ENCODE measurements at places on chromosomes 2 and 18. TPM values are rescaled to one million over a fixed set of nuclear protein-coding genes. Genes with fewer than 3 reads are reported as not detected.
A peak's percentile ranks its signal among the peaks of the same experiment; 100 is the strongest.

AUP1 gene
- 93.6 TPM for total RNA-seq

OTX1 gene
- total RNA-seq: 0.13 TPM

LYPD6 gene
- 3.0 TPM for total RNA-seq

ZNF532 gene
- total RNA-seq: 254 TPM

ANTXR1 gene
- total RNA-seq: 37.3 TPM

GALNT13 gene
- 6.7 TPM for total RNA-seq

KCNIP3 gene
- total RNA-seq: 1.5 TPM

TWSG1 gene
- total RNA-seq: 27.4 TPM

DNA sequence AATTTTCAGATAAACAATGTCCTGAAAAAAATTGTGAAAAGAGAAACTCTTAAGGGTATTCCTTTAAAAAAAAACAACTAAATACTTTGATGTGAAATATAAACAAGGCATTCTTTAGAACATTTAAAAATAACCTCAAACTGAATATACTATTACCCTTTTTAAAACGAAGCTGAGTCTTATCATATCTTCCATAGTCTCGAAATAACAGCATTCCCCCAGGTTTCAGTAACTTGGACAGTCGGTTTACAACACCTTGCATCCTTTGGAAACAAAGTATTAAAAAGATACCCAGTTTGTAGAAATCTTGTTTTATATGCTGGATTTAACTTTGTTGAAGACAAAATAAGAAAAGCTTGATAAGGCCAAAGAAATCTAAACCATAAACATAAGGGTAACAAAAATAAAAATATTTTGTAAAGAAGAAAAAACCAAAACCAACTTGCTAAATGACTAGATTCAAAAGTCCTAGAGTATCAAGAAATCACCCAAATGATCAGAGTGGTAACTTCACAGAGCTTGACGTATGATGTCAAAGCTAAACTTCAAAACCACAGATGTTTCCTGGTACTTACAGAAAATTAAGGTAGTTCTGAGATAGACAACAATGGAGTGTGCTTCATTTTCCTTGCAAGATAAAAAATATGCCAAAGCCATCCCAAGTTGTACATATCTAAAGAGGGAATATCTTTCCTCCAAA lies 107.8 kb downstream of the METTL8 start:
- H3K4me3 ChIP-seq: no peak overlapping the region
- H3K4me1 ChIP-seq: peaks cover 10% of the 10 kb centered on the region
- H3K27ac ChIP-seq: no peak overlapping the region
- DNase-seq: no peak

DNA sequence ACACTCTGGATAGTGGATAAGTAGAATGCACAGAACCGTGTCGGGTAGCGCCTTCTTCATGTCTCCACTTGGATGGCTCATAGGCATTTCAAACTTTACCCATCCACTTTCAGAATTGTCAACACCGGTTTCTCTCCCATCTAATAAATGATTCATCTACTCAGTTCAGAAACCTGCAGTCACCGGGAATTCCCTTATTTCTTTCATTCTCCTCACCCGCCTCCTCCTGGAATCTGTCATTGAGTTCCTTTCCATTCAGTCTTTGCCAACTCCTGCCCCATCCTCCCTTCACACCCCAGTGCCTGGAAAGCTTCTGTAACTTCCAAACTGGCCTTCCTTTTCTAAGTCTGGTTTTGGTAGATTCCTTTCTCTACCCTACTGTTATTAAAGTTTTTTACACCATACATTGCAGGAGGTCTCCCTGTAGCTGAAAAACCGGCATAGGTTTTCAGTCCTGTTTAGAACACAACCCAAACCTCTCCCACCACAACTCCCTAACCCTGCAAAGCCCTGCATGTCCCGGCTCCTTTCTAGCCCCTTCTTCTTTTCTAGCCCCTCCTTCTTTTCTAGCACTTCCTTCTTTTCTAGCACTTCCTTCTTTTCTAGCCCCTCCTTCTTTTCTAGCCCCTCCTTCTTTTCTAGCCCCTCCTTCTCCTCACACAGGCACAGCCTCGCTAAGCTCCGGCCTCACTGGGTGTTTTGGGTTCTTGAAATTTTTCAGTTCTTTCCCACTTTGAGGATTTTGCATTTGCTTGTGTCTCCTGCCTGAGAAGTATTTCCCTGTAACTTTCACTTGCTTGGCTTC lies 133.9 kb upstream of the KLHL14 start:
- H3K27ac ChIP-seq: no peak overlapping the region
- no peaks in the 10 kb centered on the region for H3K36me3 ChIP-seq
- DNase-seq: no peak
- H3K4me3 ChIP-seq: no peak overlapping the region

DNA sequence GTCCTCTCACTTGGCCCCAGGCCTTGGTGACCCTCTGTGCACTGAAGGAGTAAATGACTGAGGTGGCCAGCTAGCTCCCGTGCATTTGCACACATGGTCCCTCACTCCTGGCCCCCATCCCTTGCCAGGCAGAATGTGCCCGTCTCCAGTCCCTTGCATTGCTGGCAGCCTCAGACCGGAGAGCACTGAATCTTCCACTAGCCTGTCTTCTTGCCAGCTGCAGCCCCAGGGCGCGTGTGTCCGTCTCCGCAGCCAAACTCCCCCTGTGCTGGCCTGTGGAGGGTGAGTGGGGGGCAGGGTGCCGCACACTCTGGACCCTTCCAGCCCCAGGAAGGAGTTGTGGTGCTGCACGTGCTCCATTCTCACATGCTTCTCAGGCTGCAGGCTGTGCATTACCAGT lies 35.9 kb downstream of the INPP4A start:
- H3K27me3 ChIP-seq: no peaks in the 10 kb centered on the region
- DNase-seq: no peak
- H3K36me3 ChIP-seq: peaks cover 4% of the 10 kb centered on the region
- H3K4me1 ChIP-seq: no peaks in the 10 kb centered on the region
- no peak overlapping the region for H3K4me3 ChIP-seq

DNA sequence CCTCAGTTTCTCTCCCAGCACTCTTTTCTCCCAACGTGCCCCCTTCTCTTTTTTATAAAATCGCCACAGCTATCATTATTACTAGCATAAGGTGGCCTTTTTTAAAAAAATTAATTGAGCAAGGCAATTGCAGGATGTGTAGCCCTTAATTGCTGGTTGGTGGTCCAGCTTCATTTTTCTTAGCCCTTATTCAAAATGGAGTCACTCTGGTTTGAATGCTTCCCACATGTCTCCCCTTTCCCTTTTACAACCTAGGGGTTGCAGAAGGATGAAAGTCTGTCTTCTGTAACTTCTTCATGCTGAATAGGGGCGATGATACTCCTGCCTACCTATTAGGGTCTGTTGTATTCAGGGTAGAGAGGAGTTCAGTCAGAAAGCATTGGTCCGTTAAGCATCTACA lies 36.6 kb upstream of the PROKR1 start:
- no peak overlapping the region for H3K4me3 ChIP-seq
- no peak for DNase-seq
- no peaks in the 10 kb centered on the region for H3K27me3 ChIP-seq
- H3K36me3 ChIP-seq: peaks cover 14% of the 10 kb centered on the region
- no peaks in the 10 kb centered on the region for H3K4me1 ChIP-seq

GRCh38 chr2:219252084-219252483 lies 959 bp upstream of the TUBA4B start:
- H3K27ac ChIP-seq: no peak overlapping the region
- H3K27me3 ChIP-seq: peaks cover 21% of the 10 kb centered on the region
- no peak for DNase-seq
- H3K4me3 ChIP-seq: peak overlapping the region; percentile 88
- peaks cover 3% of the 10 kb centered on the region for H3K4me1 ChIP-seq
- peaks cover 23% of the 10 kb centered on the region for H3K36me3 ChIP-seq

GRCh38 chr2:178990533-178991241 lies 59.2 kb downstream of the CCDC141 start:
- no peak for DNase-seq
- peaks cover 18% of the 10 kb centered on the region for H3K36me3 ChIP-seq
- no peaks in the 10 kb centered on the region for H3K27me3 ChIP-seq
- H3K4me3 ChIP-seq: no peak overlapping the region

DNA sequence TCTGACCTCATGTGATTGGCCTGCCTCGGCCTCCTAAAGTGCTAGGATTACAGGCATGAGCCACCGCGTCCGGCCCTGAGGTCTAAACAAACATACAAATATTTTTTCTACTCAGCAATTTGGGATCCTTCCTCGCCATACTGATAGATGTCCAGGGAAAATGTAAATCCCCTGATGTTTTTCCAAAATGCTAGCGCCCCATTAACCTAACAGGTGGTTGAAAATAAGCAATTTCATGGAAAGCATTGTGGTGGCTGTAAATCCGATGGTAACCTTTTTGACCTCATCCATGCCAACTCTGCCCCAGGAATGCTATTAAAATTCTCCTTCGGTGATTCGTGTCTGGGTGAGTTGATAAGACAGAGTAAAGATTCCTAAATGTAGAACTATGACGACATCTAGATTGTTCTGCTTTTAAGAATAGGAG lies 19.3 kb downstream of the GEMIN6 start:
- H3K36me3 ChIP-seq: peaks cover 10% of the 10 kb centered on the region
- H3K4me3 ChIP-seq: no peak overlapping the region
- no peak for DNase-seq

DNA sequence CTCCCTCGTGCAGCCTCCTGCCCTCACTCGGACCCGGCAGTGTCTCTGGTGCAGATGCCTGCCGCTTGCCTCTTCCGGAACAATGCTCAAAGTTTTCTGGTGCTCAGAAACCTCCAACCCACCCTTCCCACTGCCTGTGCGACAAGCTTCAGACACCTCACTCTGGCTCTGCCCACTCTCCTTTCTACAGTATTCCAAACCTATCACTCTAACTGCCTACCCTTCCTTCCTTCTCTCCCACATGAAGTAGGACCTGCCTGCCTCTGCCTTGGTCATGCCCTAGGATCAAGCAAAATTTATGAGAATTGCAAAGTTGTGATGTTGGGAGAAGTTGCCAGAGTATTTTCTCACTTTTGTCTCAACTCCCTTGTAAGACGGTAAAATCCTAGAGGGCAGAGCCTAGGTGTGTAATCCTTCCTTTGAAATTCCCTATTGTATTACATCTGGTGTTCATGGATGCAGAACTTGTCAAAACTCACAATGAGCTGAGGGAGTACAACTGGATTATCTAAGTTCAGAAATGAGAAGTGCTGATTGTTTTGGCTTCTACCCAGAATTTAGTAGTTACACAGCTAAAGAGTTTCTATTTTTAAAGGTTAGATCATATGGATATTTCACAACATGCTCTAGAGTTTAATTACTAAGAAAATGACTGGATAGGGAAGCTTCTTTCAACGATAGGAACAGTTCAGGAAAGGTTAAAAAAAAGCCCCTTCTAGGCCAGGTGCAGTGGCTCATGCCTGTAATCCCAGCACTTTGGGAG lies 7.2 kb downstream of the NPC1 start:
- H3K4me1 ChIP-seq: peaks cover 3% of the 10 kb centered on the region
- no peak for DNase-seq
- no peaks in the 10 kb centered on the region for H3K27me3 ChIP-seq
- no peak overlapping the region for H3K27ac ChIP-seq
- peaks cover 14% of the 10 kb centered on the region for H3K36me3 ChIP-seq
- no peak overlapping the region for H3K4me3 ChIP-seq

DNA sequence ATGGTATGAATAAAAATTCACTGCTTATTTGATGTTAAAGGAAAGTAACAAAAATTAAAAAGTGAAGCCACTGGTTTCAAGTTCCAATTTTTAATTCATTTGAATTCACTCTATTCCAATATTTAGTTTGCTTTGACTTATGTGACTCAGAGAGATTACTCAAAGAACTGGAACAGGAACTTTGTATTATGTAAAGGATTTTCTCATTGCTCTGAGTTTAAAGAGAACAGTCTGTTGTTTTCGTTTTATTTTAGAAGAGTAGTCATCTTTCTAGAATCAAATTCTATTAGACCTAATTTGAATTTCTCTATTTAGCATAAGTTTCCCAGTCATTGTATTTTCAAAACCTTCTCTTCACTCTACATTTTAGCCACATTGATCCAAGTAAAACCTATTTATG lies 300.1 kb upstream of the SLC8A1 start:
- H3K4me3 ChIP-seq: no peak overlapping the region
- H3K4me1 ChIP-seq: no peaks in the 10 kb centered on the region
- H3K36me3 ChIP-seq: no peaks in the 10 kb centered on the region
- no peaks in the 10 kb centered on the region for H3K27me3 ChIP-seq

GRCh38 chr2:219273937-219274336 lies 5.2 kb upstream of the DNAJB2 start:
- no peak for DNase-seq
- no peak overlapping the region for H3K27ac ChIP-seq
- H3K36me3 ChIP-seq: no peaks in the 10 kb centered on the region
- no peak overlapping the region for H3K4me3 ChIP-seq
- H3K27me3 ChIP-seq: no peaks in the 10 kb centered on the region

DNA sequence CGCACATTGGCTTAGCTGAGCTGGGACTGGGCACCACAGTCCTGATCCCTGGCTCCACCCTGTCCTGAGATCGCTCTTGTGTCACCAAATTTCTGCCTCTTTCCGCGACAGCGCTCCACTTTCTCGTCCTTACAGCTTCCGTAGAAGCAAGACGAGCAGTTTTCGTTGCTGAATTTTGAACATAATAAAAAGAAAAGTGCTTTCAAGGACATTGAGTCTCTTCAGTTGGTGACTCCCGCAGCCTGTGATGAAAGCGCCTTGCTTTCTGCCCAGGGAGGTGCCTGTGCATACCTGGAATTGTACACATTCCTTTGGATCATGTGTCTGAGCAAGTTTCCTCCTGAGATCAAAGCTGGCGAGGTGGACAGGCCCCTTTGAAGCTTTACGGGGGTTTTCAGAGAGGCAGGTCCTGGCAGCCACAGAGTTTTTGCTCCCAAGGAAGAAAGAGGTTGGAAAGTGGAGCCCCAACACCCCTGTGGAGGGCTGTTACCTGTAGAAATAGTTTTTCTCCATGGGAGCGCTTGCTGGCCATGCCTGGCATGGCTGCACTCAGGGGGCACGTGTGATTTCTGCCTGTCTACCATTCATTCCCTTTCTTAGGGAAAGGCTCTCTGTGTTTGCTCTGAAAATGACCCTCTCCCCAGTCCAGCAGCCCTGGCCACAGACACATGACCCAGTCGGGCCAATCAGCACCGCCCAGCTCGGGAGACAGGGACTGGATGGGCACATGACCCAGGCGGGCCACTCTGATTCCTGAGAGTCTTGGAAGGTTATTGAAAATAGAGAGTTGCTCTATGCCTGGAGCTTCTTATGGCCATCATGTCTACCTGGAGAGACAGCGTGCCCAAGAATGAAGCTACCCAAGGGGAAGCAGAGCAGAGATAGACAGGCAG lies 115.6 kb upstream of the OTOS start:
- H3K27me3 ChIP-seq: no peaks in the 10 kb centered on the region
- H3K4me3 ChIP-seq: no peak overlapping the region
- DNase-seq: peak; percentile 45
- H3K27ac ChIP-seq: no peak overlapping the region
- no peaks in the 10 kb centered on the region for H3K36me3 ChIP-seq

- no peaks in the 10 kb centered on the region for H3K27me3 ChIP-seq
- no peak for DNase-seq
- H3K4me1 ChIP-seq: no peaks in the 10 kb centered on the region
- no peak overlapping the region for H3K4me3 ChIP-seq
- H3K27ac ChIP-seq: no peak overlapping the region
- no peaks in the 10 kb centered on the region for H3K36me3 ChIP-seq
Measured at GRCh38 chr2:163518762-163519161, 217.0 kb downstream of the FIGN start.
